ENCODE measurements at places on chromosomes 11 and 22.

DNA sequence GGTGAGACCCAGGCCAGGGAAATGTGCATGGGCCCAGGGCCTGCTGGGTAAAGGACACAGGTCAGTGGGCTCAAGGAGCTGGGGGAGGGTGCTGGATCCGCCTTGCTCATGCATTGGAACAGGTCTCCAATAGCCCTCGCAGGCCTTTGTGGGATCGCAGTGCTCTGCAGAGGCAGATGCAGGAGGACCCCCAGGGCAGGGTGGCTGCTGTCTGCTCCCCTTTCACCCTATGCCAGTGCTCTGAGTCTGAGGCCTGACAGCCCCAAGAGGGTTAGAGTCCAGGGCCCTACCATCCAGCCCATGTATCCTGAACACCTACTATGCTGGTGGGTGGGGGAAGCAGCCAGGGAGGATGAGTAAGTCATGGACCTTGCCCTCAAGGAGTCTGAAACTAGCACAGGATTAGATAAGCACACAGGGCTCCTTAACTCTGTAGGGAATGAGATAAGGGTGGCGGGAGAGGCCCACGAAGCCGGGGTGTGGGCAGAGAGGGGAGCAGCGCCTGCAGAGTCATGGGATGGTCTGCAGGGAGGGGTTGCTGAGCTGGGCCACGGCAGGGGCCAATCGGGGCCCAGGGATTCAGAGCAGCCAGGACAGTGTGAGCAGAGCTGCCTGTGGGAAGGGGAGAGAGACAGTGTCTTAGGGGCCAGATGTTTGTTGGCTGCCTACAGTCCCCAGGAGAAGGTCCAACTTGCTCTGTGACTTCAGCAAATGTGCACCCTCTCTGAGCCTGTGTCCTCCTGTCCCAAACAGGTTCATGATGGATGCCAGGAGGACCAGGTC is 10.5 kb upstream of the EHD1 start:
- no peak for DNase-seq

GRCh38 chr11:120217941-120218694 is 7.3 kb downstream of the OAF start:
- DNase-seq, result no peak

DNA sequence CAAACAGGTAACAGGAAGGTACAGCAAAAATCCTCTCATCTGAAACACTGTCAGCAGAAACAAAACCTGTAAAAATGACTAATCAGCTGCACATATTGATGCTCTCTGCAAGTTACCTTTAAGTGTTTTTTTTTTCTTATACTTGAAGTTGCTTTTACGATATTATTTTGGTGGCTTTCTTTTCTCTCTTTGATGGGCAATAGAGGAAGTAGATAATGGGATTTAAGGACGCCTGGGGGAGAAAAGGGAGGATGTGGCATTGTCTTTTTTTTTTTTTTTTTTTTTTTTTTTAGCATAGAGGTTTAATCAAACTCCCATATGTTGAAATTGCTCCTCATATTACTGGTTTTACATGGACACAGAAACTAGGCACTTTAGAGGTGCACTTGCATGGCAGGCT is 11.4 kb upstream of the ADSL start:
- DNase-seq, result no peak

GRCh38 chr22:38733724-38734381 is 21.9 kb downstream of the SUN2 start:
- no peak for DNase-seq

DNA sequence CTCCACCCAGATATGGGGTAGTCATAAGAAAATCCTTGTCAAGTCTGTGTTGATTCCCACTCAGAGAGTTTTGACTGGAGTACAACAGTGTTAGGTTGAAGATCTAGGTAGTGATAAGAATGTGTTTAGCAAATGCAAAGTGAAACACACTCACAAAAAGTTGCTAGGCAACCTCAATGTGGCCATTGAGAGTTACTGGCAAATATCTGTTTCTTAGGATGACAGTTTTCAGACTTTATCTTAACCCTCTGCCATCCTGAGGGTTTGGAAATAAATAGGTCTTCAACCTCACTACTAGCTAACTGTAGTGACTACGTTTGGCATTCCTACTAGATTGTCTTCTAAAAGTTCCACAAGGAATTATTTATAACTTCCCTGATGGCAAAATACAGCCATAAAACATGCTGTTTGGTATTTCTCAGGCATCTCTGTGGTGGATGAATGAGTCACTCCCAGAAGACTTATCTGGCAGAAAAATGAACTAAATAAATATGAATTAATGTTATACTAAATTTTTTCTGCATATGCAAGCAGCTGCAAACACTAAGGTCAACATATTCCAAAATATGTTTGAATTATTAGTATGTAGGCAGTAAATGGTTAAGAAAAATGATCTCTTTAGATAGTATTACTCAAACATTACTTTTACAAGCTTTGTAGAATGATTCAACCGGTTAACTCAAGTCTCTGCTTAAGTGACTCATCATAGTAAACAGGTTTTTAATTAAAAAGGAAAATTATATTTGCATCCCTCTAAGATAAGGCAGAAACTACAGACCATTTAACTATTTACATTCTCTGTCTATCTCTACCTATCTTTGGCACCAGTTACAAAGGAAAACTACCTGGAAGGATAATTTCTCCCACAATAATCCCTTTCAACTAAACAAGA is 17.1 kb upstream of the SYTL2 start:
- no peak for DNase-seq

DNA sequence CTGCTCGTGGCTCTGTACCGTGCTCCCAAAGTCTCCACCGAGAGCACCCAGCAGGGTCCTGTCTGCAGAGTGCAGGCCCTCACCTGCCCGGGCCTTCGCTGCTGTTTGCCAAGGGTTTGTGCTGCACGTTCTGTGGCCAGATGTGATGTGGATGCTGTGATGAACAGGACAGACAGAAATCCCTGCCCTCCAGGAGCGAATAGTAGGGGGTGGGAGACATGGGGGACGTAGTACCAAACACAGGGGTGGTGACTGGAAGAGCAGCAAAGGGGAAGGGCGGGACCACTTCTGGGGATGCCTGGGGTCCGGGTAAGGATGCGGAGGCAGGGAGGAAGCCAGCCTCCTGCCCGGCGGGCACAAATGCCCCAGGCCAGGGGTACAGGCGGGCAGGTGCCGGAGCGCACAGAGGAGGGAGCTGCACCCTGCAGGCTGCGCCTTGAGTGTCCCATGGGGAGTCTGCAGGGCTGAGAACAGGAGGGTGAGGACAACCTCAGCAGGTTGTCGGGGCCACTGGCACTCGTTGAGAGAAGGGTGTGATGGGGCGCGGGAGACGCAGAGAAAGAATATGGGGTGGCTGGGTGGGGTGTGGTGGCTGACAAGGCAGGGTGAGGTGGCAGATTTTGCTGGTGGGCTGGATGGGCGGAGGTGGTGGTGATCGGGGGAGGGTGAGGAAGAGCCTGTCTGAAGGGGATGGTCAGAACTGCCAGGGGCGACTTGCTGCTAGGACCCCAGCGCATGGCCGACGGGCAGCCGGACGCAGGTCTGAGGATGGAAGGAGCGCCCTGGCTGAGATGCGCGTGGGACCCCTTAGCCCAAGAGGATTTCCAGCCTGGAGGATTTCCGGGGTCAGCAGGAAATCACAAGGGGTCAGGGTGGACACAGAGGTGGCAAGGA is 16.3 kb upstream of the CTSD start:
- no peak for DNase-seq

DNA sequence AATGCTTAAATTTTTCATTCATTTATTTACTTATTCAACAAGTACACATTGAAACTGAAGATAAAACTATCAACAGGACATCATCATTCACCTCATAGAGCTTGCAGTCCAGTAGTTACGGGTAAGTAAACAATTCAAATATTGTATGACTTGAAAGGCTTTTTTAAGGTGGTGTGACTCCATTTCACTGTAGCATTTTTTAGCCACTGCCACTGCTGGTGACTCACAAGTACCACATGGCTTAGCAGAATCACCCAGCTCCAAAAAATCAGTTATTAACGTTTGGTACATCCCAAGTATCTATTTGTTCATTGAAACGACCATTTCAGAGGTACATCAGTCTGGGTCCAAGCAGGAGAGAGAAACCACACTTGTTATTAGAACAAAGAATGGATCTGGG is 427.9 kb upstream of the DDI1 start:
- no peak for DNase-seq

DNA sequence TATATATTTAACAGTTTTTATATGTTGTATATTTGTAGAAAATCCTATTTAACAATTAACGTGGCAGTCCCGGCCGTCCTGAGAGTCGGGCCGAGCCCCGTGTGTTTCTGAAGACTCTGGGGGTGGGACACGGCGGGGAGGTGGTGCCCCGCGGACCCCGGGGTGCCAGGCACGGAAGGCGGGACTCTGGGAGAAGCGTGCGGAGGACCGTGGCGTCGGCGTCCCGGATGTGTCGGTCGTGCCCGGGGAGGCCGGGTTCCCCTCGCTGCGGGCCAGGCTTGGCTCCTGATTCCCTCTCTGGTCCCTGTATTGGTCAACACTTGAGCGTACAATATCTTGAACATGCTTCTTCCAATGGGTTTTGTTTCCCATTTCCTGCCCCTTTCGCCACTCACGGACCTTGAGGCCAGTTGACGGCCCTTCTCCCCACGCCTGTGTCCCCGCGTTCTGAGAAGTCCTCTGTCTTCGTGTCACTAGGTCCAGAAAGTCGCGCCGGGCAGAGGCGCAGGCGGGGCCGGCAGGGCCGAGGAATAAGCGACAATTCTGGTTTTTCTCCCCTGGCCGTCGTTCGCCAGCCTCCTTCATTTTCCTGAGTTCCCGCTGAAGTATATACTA is 1076.7 kb downstream of the BRD1 start:
- no peak for DNase-seq

DNA sequence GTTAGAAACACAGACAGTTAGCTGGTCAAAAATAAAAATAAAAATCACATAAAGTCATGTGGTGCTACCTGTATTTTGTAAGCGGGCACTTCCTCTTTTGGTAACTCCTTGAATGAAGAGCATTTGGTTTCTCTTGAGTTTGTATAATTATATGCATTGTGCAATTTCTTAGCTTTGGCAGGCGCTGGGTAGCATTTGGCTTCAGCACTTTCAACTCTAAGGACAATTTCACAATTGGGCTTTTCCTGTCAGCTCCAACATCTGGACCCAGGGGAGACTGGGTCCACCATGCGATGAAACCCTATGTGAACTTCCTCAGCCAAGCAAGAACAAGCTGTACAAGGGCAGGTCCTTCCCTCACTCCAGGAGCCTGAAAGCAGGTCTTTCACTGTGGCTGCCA is 169.1 kb downstream of the RRAS2 start:
- DNase-seq, result no peak

- no peak for DNase-seq
Measured at GRCh38 chr11:34341096-34341495, 16.7 kb downstream of the ABTB2 start.

DNA sequence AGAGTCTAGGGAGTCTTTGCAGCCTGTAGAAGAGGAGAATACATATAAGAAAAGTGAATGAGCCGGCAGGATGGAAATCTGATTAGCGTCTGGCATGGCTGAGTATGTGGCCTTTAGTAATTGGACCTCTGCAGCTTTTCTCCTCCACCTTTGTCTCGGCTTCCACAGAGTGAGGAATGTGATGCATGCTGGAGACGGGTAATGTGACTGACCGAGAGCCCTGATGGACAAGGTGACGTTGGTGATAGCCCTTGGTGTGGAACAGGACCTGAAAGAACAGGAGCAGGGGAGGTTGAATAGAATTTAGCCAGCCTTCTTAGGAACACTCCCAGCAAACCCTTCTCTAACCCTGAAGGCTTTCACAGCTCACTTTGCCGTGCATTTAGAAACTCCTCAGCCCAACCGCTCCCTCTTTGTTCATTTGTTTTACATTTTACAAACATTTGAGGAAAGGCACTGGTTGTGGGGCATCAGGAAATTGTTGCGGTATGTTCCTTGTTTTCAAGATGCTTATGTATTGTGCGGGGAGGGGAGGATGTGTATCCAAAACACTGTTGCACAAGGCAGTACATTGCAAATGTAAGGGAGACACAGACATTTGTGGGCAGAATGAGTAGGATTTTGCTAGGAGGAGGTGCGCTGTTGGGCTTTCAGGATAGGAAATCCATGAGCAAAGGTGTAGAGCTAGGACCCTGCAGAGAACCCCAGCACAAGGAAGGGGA is 6.9 kb downstream of the GTPBP1 start:
- DNase-seq, result no peak
